Renal cortical epithelial cell (primary cell): ENCODE measurements at places on chromosomes 6 and 20. TPM values are rescaled to one million over a fixed set of nuclear protein-coding genes. Genes with fewer than 3 reads are reported as not detected.

DNA sequence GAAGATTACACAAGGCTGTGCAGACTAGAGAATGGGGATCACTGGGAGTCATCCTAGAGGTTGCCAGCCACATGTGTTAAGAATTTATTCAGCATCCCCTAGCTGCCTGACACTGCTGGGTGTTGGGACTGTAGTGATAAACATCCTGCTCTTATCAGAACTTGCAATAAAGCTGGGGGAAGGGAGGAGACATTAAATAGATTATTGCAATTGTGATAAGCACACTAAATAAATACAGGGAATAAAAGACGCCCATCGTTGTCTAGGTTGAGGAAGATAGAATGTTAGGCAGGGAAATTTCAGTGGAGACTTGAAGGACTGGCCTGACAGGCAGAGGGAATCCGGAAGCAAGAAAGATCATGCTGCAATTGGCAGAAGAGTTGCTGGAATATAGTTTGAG, 33.2 kb upstream of the TRAM2 start:
- no peak for DNase-seq

DNA sequence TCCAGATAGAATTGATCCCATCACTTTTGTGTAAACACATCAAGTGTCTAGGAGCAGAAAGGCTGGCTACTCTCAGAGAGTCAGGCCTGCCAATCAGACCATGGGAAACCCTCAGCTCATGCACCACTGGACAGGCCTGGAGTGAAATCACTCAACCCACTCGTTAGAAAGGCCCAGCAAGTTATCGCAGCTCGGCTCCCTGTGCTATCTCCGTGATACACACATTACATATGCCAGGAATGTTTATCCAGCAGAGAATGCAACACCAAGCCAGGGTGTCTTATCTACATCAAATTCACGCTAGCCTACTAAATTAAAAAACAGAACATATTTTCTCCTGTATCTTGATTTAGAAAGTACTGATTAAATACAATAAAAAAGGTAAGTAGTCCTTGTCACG, 232.4 kb upstream of the FOXQ1 start:
- DNase-seq, result peak; percentile 43

DNA sequence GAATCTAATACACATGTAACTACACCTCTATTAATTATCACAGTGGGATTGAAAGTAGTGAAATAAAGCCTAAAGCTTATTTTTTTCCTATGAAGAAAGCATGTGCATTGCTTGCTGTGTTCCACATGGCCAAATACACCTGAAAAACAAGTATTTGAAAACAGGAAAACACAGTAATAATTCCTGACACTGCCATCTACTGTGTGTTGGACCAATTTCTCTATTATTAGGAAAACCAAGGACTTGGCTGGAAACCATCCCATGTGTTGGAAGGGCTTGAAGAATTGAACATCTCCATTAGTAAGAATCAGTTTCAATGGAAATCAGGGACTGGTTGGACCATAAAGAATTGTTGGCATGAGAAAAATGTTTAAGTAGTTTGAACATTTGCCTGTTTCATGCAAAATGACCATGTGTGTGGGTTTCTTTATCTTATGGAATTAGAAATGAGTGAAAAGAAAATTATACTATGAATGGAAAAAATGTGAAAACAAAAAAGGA, 124.1 kb downstream of the PHF3 start:
- DNase-seq, result no peak

GRCh38 chr6:105810105-105810921, 275.8 kb upstream of the PRDM1 start:
- DNase-seq, result peak; percentile 85

DNA sequence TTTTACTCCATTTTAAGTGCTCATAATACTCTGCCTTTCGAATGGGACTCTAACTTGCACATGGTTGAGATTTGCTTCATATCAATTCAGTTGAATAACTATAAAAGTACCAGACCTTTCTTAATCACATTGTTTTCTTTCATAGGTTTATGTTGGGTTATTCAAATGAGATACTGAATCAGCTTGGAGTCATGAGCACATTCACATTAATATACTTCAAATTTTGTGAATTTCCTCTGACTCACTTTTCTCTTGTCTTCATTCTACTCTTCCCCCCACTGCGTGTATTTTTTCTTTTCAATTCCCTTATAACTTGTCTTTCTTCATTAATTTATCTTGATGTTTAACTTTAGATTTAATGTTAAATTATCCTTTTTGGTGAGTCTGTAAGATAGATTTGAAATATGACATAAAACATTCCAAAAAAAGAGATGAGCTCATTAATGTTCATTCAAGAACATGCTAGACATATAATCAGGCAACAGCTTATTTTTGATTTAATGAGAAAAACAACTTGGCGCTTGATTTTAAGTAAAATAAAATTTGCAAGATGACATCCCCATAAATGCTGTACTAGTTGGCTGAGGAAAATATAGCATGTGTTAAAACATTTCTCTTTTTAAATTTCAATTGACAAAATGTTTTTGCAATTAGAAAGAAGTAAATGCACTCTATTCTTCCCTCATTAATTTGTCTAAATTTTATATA, 736.0 kb downstream of the CD109 start:
- DNase-seq, result no peak

DNA sequence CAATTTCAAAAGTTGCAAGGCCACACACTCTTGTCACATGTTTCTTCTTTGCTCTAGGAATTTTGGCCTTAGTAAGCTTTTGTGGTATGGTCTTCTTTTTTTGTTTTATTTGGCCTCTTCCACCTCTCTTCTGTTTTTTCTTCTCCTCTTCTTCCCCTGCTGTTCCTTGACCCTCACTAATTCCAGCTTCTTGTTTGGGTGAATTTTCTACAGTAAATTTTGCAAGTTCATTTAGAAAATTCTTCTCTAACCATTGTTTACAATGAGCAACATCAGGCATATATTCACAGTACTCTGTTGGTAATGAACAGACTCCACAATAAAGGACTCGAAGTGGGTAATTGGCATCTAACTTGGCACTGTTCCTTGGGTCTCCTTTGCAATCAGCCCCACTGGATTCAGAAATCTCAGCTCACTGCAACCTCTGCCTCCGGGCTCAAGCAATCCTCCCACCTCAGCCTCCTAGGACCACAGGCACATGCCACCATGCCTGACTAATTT, 5.0 kb downstream of the ASIP start:
- no peak for DNase-seq

- DNase-seq, result no peak
Observed at GRCh38 chr6:129619579-129620233, 90.3 kb downstream of the ARHGAP18 start.

GRCh38 chr20:58452667-58453255, 62.4 kb downstream of the APCDD1L start:
- DNase-seq, result no peak

DNA sequence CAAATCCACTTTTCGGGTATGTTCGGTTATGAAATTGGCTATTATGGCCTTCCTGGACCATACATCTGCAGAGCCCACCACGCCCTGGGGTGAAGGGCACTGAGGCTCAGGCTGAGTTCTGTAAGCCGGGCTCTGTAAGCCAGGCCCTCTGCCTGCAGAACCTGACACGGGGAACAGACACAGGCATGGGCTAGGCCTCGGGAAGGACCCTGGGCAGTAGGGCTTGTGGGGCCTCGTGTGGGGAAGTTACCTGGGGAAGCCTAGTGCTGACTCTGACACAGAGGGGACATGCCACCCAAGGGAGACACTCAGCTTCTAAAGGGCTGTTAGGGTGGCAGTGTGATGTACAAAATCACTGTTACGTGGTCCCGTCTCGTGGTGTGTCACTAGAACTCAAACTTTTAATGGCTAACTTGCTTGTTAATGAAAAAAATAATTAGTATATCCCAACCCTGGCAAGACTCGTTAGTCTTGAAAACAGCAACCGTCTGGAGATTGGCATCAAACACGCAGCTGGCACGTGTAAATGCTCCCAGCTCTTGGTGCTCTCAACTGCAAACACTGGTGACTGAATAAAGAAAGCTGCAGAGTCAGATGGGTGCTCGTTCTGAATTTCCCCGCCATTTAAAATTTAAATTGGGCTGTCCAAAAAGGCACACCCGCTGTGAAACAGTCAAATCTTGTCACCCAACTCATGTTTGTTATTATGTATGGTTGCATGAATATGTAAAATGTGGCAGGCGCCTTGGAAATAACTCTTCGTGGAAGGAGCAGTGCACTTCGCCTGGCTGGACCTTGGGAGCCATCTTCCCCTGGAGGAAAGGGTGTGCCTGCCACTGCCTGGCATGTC, 23.6 kb upstream of the TCFL5 start:
- no peak for DNase-seq

DNA sequence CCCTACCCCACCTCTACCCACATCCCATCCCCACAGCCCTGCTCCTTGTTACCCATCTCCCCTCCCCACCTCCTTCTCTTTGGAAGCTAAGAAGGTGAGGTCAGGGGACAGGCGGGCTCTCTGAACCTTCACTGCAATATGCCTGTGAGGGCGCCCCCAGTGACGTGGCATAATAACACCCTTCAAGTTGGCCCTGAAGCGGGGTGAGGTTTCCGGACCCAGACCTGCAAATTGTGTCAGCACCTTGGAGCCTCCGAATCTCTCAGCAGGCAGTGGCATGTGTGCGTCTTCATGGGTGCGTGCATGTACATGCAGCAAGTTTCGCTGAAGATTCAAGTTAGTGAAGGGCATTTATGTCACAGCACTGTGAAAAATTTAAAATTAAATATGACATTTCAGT, 114.6 kb downstream of the SOBP start:
- DNase-seq, result no peak

GRCh38 chr20:19815553-19815991, 57.5 kb downstream of the RIN2 start:
- peak; percentile 99 for DNase-seq

- no peak for DNase-seq
Observed at GRCh38 chr6:102340311-102340710, 946.8 kb downstream of the GRIK2 start.

- DNase-seq, result no peak
Observed at GRCh38 chr6:21228876-21229460, 364.6 kb upstream of the SOX4 start.

DNA sequence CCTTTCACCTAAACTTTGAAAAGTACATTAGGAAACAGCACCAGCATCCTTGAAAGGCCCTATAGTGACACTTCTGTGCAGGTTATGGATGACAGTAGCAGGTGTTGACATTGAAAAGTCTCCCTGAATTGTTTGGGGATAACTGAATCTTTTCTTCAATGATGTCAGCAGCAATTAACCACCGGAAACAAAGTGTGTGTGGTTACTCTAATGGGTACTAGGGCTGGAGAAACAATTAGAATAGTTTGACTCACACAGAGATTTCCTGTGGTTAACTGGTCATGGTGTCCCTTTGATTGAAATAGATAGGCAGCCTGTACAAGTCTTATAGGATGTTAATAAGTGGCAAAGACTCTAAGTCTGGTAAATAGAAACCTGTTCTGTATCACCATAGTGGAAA, 189.1 kb downstream of the TBX18 start:
- peak; percentile 95 for DNase-seq

GRCh38 chr6:79702691-79703090, 71.6 kb downstream of the SH3BGRL2 start:
- no peak for DNase-seq

GRCh38 chr6:147033267-147033666, 170.9 kb upstream of the STXBP5 start:
- peak; percentile 82 for DNase-seq

GRCh38 chr6:111600154-111600553, 5.5 kb downstream of the TRAF3IP2 start:
- no peak for DNase-seq

GRCh38 chr6:148700741-148701311, 46.0 kb upstream of the UST start:
- DNase-seq, result peak; percentile 40

DNA sequence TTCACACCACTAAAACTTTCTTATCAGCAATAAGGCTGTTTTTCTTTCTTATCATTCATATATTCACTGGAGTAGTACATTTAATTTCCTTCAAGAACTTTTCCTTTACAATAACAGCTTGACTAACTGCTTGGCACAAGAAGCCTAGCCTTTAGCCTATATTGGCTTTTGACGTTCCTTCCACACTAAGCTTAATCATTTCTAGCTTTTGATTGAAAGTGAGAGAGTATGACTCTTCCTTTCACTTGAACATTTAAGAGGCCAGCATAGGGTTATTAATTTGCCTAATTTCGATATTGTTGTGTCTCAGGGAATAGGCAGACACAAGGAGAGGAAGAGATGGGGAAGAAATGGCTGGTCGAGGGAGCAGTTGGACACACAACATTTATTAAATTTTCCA, 23.6 kb downstream of the THEMIS start:
- no peak for DNase-seq

GRCh38 chr6:107691062-107691751, 132.9 kb downstream of the SCML4 start:
- DNase-seq, result peak; percentile 24

- peak; percentile 84 for DNase-seq
Observed at GRCh38 chr6:31680226-31681134, at the start of gene LY6G5C. Gene LY6G5C (minus strand): TSS chr6:31681067. CDS start chr6:31680373, 694 bp downstream.

GRCh38 chr6:29748391-29749307, 25.4 kb downstream of the HLA-F start:
- DNase-seq, result peak; percentile 73

Gene DHX35
- total RNA-seq, result 9.2 and 10.4 TPM in 2 replicates

Gene GPLD1
- total RNA-seq, result under 0.01 and 0.45 TPM in 2 replicates

Gene LGSN
- total RNA-seq, result 0.10 TPM in 1 of 2 replicates, not detected in the other

Gene BCKDHB
- 15.6 and 26.6 TPM in 2 replicates for total RNA-seq

Gene FLRT3
- total RNA-seq, result 5.2 and 16.0 TPM in 2 replicates

Gene TSHZ2
- 0.17 and 0.30 TPM in 2 replicates for total RNA-seq

Gene GJA10
- not detected in 2 replicates for total RNA-seq

Gene TBXT
- total RNA-seq, result not detected in 2 replicates

Gene ZNF334
- 1.7 and 8.1 TPM in 2 replicates for total RNA-seq

Gene SAPCD1
- 0.50 and 0.69 TPM in 2 replicates for total RNA-seq

Gene ECT2L
- total RNA-seq, result 0.10 TPM in 1 of 2 replicates, not detected in the other
